ENCODE measurements at places on chromosomes 7 and 10. TPM values are rescaled to one million over a fixed set of nuclear protein-coding genes. Genes with fewer than 3 reads are reported as not detected.

DNA sequence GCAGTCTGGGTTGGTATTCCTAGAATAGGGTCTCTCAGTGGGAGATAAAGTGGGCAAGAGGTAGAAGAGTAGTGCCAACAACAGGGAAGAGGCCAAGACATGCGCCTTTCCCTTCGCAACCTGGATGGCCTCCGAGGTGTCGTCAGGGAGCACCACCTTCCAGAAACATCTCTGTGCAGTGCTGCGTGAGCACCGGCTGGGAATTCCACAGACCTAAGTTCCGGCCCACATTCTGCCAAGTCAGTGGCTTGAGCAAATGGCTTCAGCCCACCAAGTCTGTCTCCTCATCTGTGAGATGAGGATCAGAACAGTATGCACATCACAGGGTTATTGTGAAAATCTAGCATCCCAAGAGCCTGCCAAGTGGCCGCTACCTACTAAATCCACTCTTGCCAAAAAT is 40.6 kb downstream of the CCDC3 start:
- H3K36me3 ChIP-seq = peaks cover 9% of the 10 kb centered on the region
- H3K27me3 ChIP-seq = no peaks in the 10 kb centered on the region
- H3K4me1 ChIP-seq = no peaks in the 10 kb centered on the region
- DNase-seq = no peak
- no peak overlapping the region for H3K4me3 ChIP-seq

GRCh38 chr10:99540657-99541531 is 8.2 kb downstream of the NKX2-3 start:
- no peaks in the 10 kb centered on the region for H3K36me3 ChIP-seq
- no peak overlapping the region for H3K27ac ChIP-seq
- no peaks in the 10 kb centered on the region for H3K4me1 ChIP-seq
- H3K4me3 ChIP-seq = peak overlapping the region; percentile 62

Gene KCND2
- 6.4 TPM for total RNA-seq

Gene SEMA4G
- 8.5 TPM for total RNA-seq

Gene TYSND1
- 13.4 TPM for total RNA-seq

DNA sequence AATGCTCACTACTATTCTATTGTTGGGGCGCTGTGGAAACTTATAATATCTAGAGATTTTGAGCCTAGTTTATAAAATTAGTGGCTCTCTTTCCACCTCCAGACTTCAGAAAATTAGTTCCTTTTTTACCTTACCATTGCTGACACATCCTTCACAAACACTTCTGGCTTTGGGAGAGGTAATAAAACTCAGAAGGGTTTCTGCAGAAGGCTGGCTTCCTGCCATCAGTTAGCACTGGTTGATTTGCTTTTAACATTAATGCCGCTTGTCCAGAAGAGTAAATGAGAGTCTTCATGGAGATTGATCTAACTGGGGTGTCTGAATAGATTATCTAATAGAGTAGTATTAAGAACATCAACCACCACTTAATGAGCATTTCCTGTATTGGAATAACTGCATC is 20.3 kb downstream of the ACSM6 start:
- H3K27me3 ChIP-seq = no peaks in the 10 kb centered on the region
- H3K4me3 ChIP-seq = no peak overlapping the region
- peaks cover under 1% of the 10 kb centered on the region for H3K4me1 ChIP-seq
- no peak for DNase-seq
- no peak overlapping the region for H3K27ac ChIP-seq

Gene ARHGAP22
- 6.9 TPM for total RNA-seq

- H3K27ac ChIP-seq = no peak overlapping the region
- no peak overlapping the region for H3K4me3 ChIP-seq
- H3K36me3 ChIP-seq = no peaks in the 10 kb centered on the region
- H3K4me1 ChIP-seq = no peaks in the 10 kb centered on the region
Measured at GRCh38 chr10:43808136-43808535, 159.5 kb upstream of the ZNF32 start.

Gene RASA4
- total RNA-seq = 10.0 TPM

Gene CDH23
- total RNA-seq = 1.1 TPM

DNA sequence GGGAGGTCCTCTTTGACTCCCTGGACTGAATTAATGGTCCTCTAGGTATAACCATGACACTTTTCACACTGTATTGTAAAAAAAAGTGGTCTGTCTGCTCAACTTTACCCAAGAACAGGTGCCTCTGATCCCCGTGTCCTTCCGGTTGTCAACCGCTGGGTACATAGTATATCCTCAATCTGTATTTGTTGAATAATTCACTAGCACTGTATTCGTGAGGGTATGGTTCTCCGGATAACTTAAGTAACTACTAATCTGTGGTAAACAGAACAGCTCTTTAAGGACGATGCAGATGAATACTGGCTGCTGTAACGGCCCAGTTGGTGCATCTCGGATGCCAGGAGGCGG is 472 bp upstream of the ADAM22 start:
- no peaks in the 10 kb centered on the region for H3K27me3 ChIP-seq
- peak overlapping the region; percentile 94 for H3K4me3 ChIP-seq
- H3K36me3 ChIP-seq = 0 out of 2 replicates have a peak, but pooled peaks cover 9% of the 10 kb centered on the region
- DNase-seq = no peak
- H3K27ac ChIP-seq = no peak overlapping the region

DNA sequence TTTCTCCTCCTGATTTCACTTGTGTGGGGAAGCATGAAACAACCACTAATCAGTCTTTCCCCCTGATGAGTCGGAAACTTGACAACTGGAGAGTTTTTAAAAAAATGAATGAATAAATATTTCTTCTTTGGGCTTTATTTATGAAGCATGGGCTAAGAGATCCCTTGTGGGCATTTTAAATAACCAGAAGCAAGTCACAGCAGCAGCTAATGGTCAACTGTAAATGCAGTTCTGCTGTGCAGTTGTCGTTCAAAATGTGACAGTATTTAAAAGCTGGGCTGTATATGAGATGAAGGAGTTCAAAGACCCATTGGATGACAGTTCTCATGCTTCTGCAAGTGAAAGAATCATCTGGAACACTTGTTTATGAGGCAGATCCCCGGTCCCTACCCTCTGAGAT is 54.1 kb downstream of the STEAP1B start:
- H3K27ac ChIP-seq = no peak overlapping the region
- no peaks in the 10 kb centered on the region for H3K36me3 ChIP-seq

DNA sequence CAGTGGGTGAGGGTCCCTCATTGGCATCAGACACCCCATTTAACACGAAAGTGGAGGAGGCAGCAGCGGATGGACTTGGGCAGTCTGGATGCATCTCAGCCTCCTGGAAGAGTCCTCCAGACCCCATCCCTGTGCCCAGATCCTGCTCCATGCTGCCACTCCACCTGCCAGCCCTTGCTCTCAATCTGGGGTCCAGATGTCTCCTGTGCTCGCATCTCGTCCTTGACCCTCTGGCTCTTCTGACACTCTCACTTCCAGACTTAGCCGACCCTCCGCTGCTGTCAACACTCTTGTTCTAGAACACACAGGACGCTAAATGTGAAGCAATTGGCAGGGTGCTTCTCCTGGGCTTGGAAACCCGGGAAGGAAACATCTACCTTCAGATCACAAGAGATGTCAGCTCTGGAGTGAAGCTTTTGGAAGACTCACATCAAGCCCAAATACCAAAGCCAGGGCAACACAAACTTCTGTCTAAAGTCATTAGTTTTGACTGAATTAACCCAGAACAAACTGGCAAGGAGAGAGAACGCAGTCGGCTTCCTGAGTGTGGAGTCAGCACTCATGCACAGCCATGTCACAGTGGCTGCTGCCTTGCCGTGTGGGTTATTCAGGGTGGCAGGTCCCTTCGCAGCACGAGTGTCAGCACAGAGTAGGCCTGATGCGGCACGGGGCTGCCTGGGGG is 379.1 kb downstream of the TCERG1L start:
- no peaks in the 10 kb centered on the region for H3K27me3 ChIP-seq
- H3K4me3 ChIP-seq = no peak overlapping the region
- H3K36me3 ChIP-seq = no peaks in the 10 kb centered on the region
- peaks cover 17% of the 10 kb centered on the region for H3K4me1 ChIP-seq
- peak; percentile 15 for DNase-seq

GRCh38 chr7:18257711-18258110 is 230.1 kb upstream of the PRPS1L1 start:
- H3K27me3 ChIP-seq = no peaks in the 10 kb centered on the region
- H3K4me3 ChIP-seq = no peak overlapping the region
- H3K27ac ChIP-seq = no peak overlapping the region
- no peaks in the 10 kb centered on the region for H3K4me1 ChIP-seq
- DNase-seq = no peak
- H3K36me3 ChIP-seq = 0 out of 3 replicates have a peak, but pooled peaks cover 2% of the 10 kb centered on the region

DNA sequence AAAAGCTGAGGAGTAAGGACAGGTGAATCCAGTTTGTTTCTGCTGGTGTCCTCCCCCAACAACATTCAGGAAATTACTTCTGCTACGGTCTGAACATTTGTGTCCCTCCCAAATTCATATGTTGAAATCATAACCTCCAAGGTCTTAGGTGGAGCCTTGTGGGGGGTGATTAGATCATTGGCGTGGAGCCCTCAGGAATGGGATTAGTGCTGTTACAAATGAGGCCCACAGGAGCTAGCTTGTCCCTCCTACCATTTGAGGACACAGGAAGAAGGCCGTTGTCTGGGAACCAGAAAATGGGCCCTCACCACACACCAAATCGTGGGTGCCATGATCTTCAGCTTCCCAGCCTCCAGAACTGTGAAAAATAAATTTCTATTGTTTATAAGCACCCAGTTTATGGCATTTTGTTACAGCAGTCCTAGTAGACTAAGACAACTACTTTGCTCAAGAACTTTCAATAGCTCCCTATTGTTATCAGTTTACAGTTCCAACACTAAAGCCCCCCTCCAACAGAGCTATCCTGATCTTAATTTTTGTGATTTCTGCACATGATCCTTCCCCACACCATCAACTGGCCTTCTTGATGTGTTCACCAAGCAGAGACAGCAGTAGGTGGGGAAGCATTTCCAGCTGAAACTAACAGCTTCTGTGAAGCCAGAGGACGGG is 2.1 kb upstream of the LRMDA start:
- no peak overlapping the region for H3K27ac ChIP-seq
- no peak overlapping the region for H3K4me3 ChIP-seq
- H3K36me3 ChIP-seq = no peaks in the 10 kb centered on the region
- H3K27me3 ChIP-seq = peaks cover 60% of the 10 kb centered on the region
- no peak for DNase-seq
- H3K4me1 ChIP-seq = no peaks in the 10 kb centered on the region

GRCh38 chr7:69736126-69736810 is 138.0 kb downstream of the AUTS2 start:
- peaks cover 12% of the 10 kb centered on the region for H3K4me1 ChIP-seq
- no peaks in the 10 kb centered on the region for H3K36me3 ChIP-seq
- H3K4me3 ChIP-seq = no peak overlapping the region
- H3K27me3 ChIP-seq = no peaks in the 10 kb centered on the region
- DNase-seq = no peak

DNA sequence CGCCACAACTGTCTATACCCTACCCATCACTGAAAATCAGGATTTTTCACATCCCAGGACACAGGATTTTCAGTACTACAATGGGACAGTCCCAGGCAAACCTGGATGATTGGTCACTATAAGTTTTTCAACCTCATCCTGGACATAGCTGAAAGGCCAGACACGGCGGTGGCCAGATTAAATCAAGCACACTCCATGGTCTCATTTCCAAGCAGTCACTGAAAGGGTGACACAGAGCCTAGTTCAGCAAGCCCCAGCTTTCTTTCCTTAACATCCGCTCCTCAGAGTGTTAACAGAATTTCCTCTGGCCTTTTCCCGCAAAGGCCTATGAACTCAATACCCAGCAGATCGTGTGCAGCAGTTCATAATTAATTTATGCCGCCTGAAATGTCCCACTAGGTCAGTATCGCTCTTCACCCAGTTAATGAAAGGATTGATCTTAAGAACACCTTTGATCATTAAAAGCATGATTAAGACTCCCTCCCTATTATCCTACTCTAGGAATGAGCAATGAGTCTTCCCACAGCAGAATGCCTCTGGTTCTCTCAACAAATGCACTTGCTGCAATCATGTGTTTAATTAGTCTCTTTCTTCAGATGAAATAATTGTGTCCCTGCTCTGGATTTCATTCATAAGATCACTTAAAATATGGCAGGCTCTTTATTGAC is 104.0 kb upstream of the NANOS1 start:
- no peak overlapping the region for H3K4me3 ChIP-seq
- H3K4me1 ChIP-seq = no peaks in the 10 kb centered on the region
- H3K27ac ChIP-seq = no peak overlapping the region
- no peaks in the 10 kb centered on the region for H3K27me3 ChIP-seq

- peaks cover 16% of the 10 kb centered on the region for H3K4me1 ChIP-seq
- peaks cover 36% of the 10 kb centered on the region for H3K36me3 ChIP-seq
- no peak overlapping the region for H3K27ac ChIP-seq
- no peak overlapping the region for H3K4me3 ChIP-seq
- H3K27me3 ChIP-seq = no peaks in the 10 kb centered on the region
Measured at GRCh38 chr10:44368637-44369036, 16.3 kb downstream of the CXCL12 start.

- no peak for DNase-seq
- H3K27ac ChIP-seq = no peak overlapping the region
- peaks cover 34% of the 10 kb centered on the region for H3K36me3 ChIP-seq
- no peaks in the 10 kb centered on the region for H3K4me1 ChIP-seq
Measured at GRCh38 chr7:2711895-2712675, 24.1 kb downstream of the AMZ1 start.

Gene VPS37D
- total RNA-seq = 1.3 TPM

Gene GPR37
- total RNA-seq = 1.6 TPM

- no peaks in the 10 kb centered on the region for H3K4me1 ChIP-seq
- no peaks in the 10 kb centered on the region for H3K36me3 ChIP-seq
- H3K27me3 ChIP-seq = no peaks in the 10 kb centered on the region
Measured at GRCh38 chr7:80362677-80363076, 149.2 kb downstream of the GNAT3 start.

Gene CPA1
- total RNA-seq = not detected

Gene SLIT1
- total RNA-seq = 0.46 TPM

DNA sequence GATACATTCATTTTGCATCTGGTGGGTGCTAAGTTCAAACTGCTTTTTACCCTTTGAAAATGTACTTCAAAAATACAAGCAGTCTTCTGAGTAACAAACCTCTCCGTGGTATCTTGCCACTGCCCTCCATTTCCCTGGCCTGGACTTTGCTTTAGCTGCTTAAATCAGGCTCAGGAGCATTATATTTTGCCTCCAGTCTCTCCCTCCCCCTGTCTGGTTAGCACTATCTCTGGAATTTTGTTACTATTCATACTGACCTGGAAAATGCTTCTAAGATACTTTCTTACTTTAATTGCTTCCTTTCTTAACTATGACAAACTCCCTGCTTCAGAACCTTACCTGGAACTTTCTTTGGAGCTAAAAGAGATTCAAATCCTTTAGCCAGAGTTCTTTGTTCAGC is 369.8 kb downstream of the GFRA1 start:
- no peak overlapping the region for H3K27ac ChIP-seq
- DNase-seq = no peak
- H3K27me3 ChIP-seq = no peaks in the 10 kb centered on the region
- H3K4me3 ChIP-seq = no peak overlapping the region

GRCh38 chr10:8338177-8338766 is 283.8 kb downstream of the GATA3 start:
- no peaks in the 10 kb centered on the region for H3K4me1 ChIP-seq
- H3K36me3 ChIP-seq = no peaks in the 10 kb centered on the region
- no peak overlapping the region for H3K4me3 ChIP-seq
- no peaks in the 10 kb centered on the region for H3K27me3 ChIP-seq
- H3K27ac ChIP-seq = no peak overlapping the region
- DNase-seq = no peak

GRCh38 chr7:2971914-2972834 is 71.5 kb downstream of the CARD11 start:
- no peaks in the 10 kb centered on the region for H3K36me3 ChIP-seq
- H3K27ac ChIP-seq = no peak overlapping the region
- DNase-seq = no peak
- H3K4me1 ChIP-seq = no peaks in the 10 kb centered on the region
- H3K4me3 ChIP-seq = no peak overlapping the region
- no peaks in the 10 kb centered on the region for H3K27me3 ChIP-seq

GRCh38 chr7:51219261-51219988 is 97.2 kb downstream of the COBL start:
- no peak overlapping the region for H3K27ac ChIP-seq
- no peak overlapping the region for H3K4me3 ChIP-seq
- DNase-seq = peak; percentile 38
- H3K36me3 ChIP-seq = peaks cover 7% of the 10 kb centered on the region

Gene FRMPD2
- 0.48 TPM for total RNA-seq

Data from H9 (cell line).